ENCODE measurements at places on chromosomes 2 and 18. TPM values are rescaled to one million over a fixed set of nuclear protein-coding genes. Genes with fewer than 3 reads are reported as not detected.

GRCh38 chr2:113212245-113213060, 38.7 kb downstream of the PSD4 start:
- DNase-seq, result no peak

DNA sequence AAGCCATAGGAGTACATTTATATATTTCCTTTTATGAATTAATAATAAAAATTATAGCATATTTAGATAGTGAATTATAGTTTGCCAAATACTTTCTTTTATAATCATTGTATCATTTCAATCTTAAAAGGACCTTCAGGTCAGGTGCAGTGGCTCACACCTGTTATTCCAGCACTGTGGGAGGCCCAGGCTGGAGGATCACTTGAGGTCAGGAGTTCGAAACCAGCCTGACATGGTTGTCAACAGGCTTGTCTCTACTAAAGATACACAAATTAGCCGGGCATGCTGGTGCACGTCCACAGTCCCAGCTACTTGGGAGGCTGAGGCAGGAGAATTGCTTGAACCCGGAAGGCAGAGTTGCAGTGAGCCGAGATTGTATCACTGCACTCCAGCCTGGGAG, 19.7 kb downstream of the APOB start:
- no peak for DNase-seq

CRACDL gene
- 2.4 TPM for total RNA-seq

DNA sequence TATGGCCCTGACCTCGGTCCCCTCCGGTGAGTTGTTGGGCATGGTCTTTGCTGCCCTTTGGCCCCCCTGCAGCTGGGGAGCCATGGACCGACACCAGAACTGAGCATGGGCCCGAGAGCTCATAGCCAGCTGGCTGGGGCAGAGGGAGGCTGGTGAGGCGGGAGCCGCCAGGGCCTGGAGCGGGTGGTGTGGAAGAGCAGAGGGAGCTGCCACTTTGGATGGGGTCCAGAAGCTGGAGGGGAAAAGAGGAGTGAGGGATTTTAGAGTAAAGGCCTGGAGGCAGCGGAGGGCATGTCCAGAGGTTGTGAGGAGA, 16.5 kb upstream of the CNNM3 start:
- DNase-seq, result no peak

CXCR4 gene
- total RNA-seq, result 20.8 TPM

GRCh38 chr2:72964146-72964525, 46.8 kb downstream of the EMX1 start:
- no peak for DNase-seq

Measured in urinary bladder (tissue), 4 donors.